ENCODE measurements at places on chromosomes 2 and 18. TPM values are rescaled to one million over a fixed set of nuclear protein-coding genes. Genes with fewer than 3 reads are reported as not detected.

Gene FAM110C
- 0.12 TPM for total RNA-seq

Gene CNRIP1
- 2.3 TPM for total RNA-seq

Gene HOXD1
- total RNA-seq, result not detected

Gene FAM237A
- not detected for total RNA-seq

Gene COL4A4
- 3.1 TPM for total RNA-seq

Gene GAREM2
- total RNA-seq, result 10.3 TPM
